Right cardiac atrium (tissue), 5 donors: ENCODE measurements at places on chromosomes 11 and 22. TPM values are rescaled to one million over a fixed set of nuclear protein-coding genes. Genes with fewer than 3 reads are reported as not detected.

SOX6 gene
- total RNA-seq: 22.9 TPM

MS4A7 gene
- 35.5 TPM for total RNA-seq

KLHDC7B gene
- 0.09 TPM for total RNA-seq

DNA sequence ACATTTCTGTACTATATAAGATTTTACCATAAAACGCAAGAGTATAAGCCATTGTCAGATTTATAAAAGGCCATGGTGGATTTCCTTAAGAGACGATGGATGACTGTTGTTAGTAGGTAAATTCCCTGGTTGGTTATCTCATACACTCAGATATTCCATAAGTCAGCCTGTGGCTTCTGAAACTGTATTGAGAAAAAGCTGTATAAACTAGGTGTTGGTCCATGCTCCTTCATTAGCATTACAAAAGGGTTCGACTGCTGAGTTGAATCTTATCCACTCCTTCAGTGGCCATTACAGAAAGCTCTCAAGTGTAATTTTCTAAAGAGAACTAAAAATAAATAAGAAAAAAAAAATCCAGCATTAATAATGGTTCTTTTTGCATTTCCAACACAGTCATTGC, 5.3 kb downstream of the GRAP2 start:
- no peak for DNase-seq

- DNase-seq: no peak
These were observed 125.4 kb upstream of the ARHGAP20 start for GRCh38 chr11:110837603-110838002.

DNA sequence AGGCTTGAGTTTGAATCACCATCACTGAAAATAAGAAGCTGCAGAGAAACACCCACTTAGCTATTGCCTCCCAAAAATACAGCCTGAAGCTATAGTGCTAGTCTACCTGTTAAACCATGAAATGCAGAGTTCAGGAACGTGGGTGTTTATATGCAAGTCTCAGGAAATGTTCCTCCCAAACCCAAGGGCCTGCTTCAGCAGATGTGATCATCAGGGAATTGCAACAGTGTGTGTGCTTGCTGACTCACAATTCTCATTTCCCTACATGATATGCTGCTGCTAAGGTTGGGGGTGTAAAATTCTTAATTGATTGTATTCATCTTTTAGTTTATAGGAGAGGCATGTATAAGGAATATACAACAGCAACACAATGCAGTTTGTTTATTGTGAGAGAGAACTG, 49.6 kb downstream of the NUP98 start:
- no peak for DNase-seq

DNA sequence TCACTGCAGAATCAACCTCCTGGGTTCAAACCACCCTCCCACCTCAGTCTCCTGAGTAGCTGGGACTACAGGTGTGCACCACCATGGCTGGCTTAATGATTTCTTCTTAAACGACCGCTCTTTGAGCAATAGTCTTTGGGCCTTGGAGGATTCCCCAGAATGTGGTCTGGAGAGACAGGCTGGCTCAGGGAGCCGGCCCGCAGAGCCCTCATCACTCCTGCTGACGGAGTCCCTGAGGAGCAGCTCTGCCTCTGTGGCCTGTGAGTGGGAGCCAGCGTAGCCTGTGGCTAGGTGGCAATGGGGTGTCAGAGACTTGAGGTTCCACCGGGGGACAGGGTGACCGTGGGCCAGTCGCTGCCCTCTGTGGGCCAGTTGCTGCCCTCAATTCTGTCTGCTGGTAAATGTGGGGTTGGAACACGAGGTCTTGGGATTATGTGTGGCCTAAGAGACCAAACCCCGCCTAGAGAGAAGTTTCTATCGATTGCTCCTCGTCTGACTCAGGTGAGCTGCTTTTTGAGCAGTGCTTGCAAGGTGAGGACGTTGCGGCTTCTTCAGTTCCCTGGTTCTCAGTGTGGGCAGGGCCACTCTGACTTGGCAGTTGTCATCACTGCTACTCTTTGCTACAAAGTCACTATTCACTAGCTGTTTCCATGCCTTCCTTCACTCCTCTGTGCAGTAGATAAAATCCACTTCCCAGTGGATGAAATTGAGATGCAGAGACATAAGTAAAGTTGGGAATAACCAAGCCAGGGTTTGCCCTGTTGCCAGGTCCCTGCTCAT, 124.8 kb upstream of the NECTIN1 start:
- no peak for DNase-seq
